ENCODE measurements at places on chromosomes 13 and 19. TPM values are rescaled to one million over a fixed set of nuclear protein-coding genes. Genes with fewer than 3 reads are reported as not detected.

- no peak for DNase-seq
These were observed 56.8 kb upstream of the KLF12 start for GRCh38 chr13:74190999-74191398.

PRR19 gene
- 4.7 TPM for total RNA-seq

DNA sequence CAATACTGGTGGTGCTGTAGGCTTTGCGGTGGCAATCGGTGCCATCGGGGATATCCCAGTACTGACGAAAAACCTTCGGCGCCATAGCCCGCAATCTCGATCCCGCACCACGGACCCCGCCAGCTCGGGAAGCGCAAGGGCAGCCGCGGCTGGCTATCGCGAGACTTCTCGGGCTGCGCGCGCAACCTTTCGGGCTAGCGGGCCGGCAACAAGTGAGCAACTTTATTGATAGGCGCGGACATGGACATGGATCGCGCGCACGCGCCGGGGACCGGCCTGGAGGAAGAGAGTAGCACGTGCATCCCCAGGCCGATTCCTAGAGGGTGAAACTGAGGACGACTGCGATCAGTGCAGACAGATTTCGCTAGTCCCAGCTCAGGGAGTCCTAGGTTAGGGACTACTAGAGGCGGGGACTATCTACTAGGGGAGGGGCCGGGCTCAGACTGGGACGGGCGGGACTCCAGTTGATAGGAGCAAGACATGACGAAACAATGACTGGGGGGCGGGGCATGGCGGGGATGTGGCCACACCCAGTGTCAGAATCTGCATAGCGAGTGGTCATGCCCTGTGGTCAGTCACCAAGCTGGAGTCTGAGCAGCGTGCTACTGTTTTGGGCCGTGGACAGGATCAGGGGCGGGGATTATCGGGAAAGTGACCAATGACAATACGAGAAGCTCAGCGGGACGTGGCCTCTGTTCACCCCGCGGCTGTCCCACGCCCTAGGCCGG is at the start of gene NDUFA11:
NDUFA11 (minus strand) TSS at position 167 of the 728 bp plus-strand sequence; CDS start at position 85, 82 bp downstream.
- DNase-seq, result peak; percentile 93

- no peak for DNase-seq
These were observed 20.5 kb downstream of the EDNRB start for GRCh38 chr13:77898097-77898496.

Measured in HT-29 (cell line).